ENCODE measurements at places on chromosomes 3 and 15. TPM values are rescaled to one million over a fixed set of nuclear protein-coding genes. Genes with fewer than 3 reads are reported as not detected.

GRCh38 chr3:184601576-184602371 is 40.2 kb downstream of the EPHB3 start:
- no peak for DNase-seq

DNA sequence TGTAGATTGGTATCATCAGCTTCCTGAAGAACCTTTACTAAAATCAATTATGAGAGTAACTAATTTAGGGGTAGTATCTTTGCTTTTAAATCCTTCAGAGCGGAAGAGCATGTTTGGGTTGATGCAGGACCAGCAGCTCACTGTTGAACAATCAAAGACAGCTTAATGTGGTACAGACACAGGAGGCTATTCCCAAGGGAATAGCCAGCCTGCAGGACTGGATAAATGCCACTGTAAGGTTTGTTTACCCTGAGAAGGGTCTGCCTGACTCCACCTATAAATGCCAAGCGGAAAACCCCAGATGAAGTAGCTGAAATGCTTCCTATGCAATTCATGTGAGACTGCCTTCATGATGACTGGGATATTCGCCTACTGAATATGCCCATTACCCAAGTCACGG is 16.0 kb upstream of the STAC start:
- DNase-seq: no peak

DNA sequence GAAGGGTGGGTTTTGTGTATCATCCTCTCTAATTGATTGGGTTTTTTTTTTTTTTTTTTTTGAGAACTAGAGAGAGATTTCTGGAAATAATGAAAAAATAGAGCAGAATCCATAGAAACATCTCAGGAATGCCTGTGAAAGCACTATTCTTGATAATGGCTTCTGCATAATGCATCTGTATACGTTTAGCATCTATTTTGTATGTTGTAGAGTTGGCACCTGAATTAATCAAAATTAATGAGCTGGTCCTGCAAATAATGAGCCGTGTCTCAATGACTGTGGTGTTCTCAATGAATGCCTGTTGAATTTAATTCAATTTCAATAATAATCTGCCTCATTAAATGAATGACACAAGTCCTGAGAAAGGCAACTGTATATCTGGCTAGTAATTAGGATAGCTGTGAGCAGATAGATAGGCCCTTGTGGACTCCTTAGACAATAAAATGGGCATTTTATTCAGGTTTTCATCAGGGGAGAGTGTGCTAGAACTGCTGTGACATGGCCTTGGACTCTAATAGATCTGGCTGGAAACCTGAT is 70.5 kb upstream of the WDR72 start:
- DNase-seq: no peak

Gene CSPG4
- 8.4 TPM for polyA plus RNA-seq

Gene DUOX1
- 2.9 TPM for polyA plus RNA-seq

DNA sequence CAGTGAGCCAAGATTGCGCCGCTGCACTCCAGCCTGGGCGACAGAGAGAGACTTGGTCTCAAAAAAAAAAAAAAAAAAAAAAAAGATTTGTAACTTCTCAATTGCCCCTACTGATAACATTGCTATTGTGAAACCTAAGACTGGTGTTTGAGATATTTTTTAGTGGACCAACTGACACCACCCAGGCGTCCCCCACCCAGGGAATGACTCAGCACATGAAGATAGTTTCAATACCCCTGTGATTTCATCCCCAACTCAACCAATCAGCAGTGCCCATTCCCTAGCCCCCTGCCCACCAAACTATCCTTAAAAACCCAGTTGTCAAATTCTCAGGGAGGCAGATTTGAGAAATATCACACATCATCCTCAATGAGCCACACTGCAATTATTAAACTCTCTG is 76.9 kb downstream of the TTBK2 start:
- DNase-seq: no peak

- DNase-seq: no peak
These were observed 40.6 kb downstream of the TMEM266 start for GRCh38 chr15:76100361-76100760.

Gene LMOD3
- polyA plus RNA-seq: 0.11 TPM

Gene C3orf70
- polyA plus RNA-seq: 8.8 TPM

DNA sequence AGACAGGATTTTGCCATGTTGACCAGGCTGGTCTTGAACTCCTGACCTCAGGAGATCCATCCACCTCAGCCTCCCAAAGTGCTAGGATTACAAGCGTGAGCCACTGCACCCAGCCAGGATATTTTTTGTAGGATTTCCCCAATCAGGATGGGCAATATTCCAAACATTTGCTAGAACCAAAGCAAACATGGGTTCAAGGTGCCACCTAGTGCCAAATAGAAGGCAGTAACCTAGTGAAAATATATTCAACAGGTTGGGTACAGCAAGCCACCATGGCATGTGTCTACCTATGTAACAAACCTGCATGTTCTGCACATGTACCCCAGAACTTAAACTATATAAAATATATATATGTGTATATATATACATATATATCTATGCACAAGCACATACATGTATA is 185.9 kb upstream of the CADM2 start:
- no peak for DNase-seq

GRCh38 chr3:195238081-195238571 is 32.8 kb downstream of the XXYLT1 start:
- no peak for DNase-seq

DNA sequence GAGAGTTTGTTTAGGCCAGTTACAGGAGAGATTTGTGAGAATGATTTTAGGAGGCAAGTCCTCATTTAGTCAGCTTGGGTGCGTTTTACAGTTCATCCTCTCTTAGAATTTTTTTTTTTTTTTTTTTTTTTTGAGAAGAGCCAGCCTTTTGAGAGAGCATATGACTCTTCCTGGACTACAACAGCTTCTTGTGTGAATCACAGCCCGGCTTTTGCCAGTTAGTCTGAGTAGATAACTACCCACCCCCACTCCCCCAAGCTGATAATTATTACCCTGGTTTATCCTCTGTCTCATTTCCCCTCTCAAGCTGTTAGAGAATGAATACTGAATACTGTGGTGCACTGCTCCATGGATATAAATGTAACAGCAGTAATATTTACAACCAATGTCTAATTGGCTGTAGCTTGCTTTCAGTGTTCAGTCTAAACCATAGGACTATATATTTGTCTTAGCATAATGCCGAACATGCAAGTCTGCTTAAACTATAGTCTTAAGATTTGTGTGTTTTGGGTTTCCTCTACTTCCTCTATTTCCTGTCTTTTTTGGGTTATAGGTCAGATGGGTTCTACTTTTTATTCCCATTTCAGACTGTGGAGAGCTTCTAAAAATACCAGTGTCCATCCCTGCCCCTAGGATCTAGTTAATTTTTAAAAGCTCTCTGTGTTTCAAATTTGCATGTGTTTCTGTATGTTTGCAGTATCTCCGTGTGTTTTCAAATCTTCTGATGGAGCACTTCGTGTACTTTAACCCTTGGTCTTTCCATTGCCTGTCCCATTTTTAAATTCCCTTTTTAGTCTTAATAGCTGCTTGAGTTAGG is 8.0 kb downstream of the CHD2 start:
- DNase-seq: no peak

Gene PPIP5K1
- polyA plus RNA-seq: 22.1 TPM

Gene IQCH
- polyA plus RNA-seq: 6.3 TPM

- DNase-seq: no peak
These were observed 45.8 kb upstream of the PCSK6 start for GRCh38 chr15:101535170-101535902.

Gene LYZL4
- not detected for polyA plus RNA-seq

Gene RETNLB
- not detected for polyA plus RNA-seq

Gene CLDN11
- polyA plus RNA-seq: 219 TPM

- no peak for DNase-seq
These were observed 603 bp upstream of the TRANK1 start for GRCh38 chr3:36945333-36945980.

GRCh38 chr15:57676585-57676984 is 29.9 kb upstream of the POLR2M start:
- no peak for DNase-seq

All from right renal pelvis (tissue), 4 donors.